ENCODE measurements at places on chromosomes 16 and 17.

DNA sequence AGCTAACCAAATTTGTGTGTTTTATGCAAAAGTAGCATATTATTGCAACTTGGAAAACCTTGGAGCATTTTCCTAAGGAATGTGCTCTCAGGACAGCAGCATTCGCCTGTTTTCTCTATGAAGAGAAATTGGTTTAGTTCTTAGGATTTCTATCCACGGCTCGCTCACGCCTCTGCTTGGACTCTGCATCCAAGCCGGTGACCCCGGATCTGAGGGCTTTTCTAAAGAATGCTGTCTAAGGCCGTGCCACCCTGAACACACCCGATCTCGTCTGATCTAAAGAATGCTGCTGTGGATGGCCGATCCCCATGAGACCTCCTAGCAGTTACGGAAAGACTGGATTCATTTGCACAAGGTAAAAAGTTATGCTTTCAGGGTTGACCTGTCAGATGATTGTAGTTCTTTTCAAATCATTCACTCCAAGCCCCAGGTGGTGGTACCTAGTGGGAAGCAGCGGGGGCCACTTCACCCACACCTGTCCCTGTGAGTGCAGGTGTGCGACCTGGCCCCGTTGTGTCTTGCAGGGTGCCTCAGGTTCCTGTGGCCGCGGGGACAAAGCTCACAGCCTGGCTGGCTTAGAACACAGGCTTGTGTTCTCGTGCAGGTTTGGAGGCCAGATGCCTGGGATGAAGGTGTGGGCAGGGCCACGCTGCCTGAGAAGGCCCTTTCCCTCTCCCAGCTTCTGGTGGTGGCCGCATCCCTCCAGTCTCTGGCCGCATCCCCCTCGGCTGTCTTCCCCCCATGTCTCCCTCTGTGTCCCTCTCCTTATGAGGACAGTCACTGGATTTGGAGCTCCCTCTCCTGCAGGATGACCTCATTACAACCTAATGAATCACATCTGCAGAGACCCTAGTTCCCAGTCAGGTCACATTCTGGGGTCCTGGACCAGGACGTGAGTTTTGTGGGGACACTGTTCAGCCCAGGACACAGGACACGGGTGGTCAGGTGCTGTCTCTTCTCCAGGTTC, 71.1 kb downstream of the BANP start:
- peak; percentile 30 for DNase-seq

- no peak for DNase-seq
Observed at GRCh38 chr17:78488867-78489634, 88.1 kb downstream of the DNAH17 start.

- no peak for DNase-seq
Observed at GRCh38 chr16:69057400-69058378, 47.8 kb upstream of the HAS3 start.

DNA sequence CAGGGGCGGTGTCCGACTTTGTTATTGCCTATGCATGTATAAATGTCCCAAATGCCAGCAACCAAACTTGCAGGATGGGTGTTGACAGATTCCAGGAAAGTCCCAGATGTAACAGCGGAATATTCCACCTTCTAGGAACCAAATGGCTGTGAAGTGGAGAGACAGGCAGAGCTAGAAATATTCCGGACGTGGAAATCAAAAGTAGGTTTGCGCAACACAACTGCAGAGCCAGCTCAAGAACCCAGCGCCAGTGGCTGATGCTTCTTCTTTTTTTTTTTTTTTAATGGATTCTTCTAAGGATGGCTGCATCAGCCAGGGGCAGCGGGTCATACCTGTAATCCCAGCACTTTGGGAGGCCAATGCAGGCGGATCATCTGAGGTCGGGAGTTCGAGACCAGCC, 601.7 kb downstream of the MAF start:
- no peak for DNase-seq

DNA sequence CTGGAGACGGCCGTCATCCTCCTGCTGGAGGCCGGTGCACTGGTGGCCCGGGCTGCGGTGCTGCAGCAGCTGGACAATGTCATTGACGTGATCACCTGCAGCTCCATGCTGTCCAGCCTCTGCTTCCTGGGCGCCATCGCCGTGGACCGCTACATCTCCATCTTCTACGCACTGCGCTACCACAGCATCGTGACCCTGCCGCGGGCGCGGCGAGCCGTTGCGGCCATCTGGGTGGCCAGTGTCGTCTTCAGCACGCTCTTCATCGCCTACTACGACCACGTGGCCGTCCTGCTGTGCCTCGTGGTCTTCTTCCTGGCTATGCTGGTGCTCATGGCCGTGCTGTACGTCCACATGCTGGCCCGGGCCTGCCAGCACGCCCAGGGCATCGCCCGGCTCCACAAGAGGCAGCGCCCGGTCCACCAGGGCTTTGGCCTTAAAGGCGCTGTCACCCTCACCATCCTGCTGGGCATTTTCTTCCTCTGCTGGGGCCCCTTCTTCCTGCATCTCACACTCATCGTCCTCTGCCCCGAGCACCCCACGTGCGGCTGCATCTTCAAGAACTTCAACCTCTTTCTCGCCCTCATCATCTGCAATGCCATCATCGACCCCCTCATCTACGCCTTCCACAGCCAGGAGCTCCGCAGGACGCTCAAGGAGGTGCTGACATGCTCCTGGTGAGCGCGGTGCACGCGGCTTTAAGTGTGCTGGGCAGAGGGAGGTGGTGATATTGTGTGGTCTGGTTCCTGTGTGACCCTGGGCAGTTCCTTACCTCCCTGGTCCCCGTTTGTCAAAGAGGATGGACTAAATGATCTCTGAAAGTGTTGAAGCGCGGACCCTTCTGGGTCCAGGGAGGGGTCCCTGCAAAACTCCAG, 1.1 kb downstream of the MC1R start:
- no peak for DNase-seq

DNA sequence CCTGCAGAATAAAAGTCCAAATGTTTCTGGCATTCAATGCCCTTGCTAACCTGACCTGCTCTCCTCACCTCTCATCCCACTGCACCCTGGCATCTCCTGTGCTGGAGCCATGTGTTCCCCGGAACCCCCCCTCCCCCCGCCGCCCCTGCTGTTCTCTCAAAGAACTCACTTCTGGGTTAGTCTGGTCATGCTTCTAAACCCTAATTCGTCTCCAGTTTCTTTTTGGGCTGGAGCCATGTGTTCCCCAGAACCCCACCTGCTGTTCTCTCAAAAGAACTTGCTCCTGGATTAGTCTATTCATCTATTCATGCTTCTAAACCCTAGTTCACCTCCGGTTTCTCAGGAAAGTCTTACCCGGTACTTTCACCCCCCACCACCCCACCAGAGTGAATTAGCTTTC, 808 bp upstream of the ALOX15 start:
- DNase-seq, result no peak
